ENCODE measurements at places on chromosomes 11 and 22.

- DNase-seq = no peak
These were observed 83.8 kb downstream of the ME3 start for GRCh38 chr11:86588566-86589090.

- DNase-seq = no peak
These were observed 1.1 kb upstream of the APLP2 start for GRCh38 chr11:130068546-130068985.

GRCh38 chr11:19829109-19829837 lies 116.6 kb downstream of the NAV2 start:
- peak; percentile 56 for DNase-seq

DNA sequence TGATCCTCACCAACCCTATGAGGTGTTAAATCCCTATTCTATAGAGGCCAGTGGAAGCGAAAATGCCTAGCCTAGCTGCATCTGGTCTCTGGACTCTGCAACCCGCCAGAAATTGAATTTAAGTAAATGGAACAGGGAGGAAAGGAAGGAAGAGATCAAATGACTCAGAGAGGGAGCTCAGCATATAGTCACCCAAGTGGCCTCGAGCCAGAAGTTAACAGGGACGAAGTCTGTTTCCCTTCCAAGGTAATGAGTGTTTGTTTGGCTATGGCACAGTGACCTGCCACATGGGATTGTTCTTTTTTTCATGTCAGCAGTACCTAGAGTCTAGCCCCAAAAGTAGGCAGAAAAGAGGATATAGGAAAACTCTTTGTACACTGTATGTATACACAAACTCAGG lies 66.3 kb downstream of the PAK1 start:
- DNase-seq = peak; percentile 47

- DNase-seq = no peak
These were observed 8.0 kb downstream of the RBM14 start for GRCh38 chr11:66624450-66624849.

- no peak for DNase-seq
These were observed 27.9 kb downstream of the ATG16L2 start for GRCh38 chr11:72842126-72842525.

GRCh38 chr11:128343135-128343514 lies 244.2 kb downstream of the ETS1 start:
- no peak for DNase-seq

DNA sequence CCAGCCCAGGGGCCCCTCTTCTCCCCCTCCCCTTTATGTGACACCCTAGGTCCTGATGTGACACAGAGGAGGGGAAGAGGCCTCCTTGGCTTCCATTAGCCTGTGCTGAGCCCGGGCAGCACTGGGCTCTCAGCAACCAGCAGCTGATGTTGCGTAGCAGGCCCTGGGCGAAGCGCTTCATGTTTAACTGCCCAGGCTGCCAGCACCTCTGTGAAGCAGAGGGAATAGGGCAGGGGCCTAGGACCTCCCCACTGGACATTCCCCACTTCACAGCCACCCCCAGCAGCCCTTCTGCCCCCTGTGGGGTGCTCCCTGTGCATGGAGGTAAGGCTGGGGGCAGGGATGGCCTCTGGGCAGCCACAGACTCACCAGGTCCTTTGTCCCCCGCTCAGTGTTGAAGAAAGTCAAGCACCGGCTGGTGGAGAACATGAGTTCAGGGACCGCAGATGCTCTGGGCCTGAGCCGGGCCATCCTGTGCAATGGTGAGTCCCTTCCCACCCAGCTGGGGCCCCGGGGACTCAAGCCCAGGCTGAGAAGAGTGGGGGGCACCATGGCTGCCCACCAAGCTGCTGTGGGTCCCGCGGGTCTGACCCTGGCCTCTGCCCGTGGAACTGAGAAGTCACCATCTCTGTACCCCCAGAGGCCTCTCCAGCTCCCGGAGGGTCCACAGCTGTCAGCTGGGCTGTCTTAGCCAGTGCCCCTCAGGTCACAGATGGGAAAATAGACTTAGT lies 11.6 kb downstream of the PICK1 start:
- DNase-seq = no peak

GRCh38 chr11:120973501-120973900 lies 50.4 kb upstream of the TBCEL start:
- no peak for DNase-seq

- no peak for DNase-seq
These were observed 7.3 kb downstream of the CADM1 start for GRCh38 chr11:115496892-115497291.

DNA sequence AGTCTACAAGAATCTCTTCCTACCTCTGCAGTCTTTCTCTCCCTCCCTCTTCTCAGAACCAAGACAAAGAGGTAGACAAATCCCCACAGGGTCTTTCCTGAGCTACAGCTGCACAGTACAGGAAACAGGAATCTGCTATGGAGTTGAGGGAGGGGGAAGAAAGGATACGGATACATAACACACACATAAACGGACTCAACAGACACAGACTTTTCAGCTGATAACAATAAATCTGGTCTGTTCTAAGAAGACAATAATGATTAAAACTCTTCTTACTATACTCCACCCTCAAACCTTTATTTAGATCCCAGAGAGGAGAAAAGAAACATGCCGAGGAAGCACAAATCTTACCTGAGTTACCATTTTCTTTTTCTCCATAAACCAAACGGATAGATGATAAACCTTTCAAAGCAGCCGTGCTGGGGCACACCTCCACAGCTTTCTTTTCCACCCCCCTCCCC lies 122.2 kb downstream of the APOL5 start:
- no peak for DNase-seq

DNA sequence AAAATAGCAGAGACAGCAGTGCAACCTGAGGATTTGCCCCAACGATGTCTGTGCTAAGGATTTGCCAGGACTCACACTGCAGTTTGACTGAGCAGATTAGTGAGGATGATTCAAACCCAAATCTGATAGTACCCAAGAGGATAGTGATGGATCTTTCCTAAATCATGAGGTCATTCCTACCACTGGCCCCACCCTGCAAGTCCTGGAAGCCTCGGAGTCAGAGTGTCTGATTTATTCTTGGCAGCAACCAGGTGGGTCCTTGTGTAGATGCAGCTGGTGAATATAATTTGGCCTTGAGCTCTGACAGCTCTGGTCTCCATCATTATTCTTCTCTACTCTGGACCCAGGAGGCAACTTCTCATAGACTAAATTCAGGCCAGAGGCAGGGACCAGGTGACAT lies 179.3 kb upstream of the RAG2 start:
- no peak for DNase-seq

- no peak for DNase-seq
These were observed 7.7 kb downstream of the TOM1 start for GRCh38 chr22:35307372-35307771.

GRCh38 chr22:30561402-30562189 lies 12.9 kb downstream of the GAL3ST1 start:
- DNase-seq = no peak

DNA sequence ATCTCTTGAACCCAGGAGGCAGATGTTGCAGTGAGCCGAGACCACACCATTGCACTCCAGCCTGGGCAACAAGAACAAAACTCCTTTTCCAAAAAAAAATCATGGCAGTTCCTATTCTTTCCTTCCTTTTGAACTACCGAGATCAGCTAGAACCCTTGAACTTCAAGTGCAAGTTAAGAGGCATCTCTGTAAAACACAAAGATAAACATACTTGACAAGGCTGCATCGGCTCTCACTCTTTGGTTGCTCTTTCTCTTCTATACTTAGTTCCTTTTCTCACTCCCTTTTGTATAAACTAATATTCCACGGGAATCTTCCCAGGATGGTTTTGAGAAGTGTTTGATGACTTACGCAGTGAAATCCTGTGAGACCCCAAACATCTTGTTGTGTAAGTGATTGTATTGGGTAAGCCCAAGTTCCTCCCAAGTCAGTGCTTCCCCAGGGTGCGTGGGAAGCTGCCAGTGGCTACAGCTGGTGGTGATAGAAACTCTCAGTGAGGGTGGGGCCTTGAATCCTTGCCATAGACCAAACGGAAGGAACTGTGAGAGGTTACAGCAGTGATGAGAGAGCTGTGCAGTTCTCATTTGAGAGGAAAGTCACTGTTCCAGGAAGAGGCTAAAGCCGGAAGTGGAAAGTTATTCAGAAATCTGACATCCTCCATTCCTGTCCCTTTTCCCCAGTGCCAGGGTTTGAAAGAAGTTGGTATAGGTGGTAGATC lies 24.1 kb upstream of the CDC42EP2 start:
- DNase-seq = peak; percentile 85

GRCh38 chr11:95367726-95368125 lies 136.7 kb upstream of the SESN3 start:
- DNase-seq = no peak

- peak; percentile 29 for DNase-seq
These were observed at the start of gene GLB1L3 for GRCh38 chr11:134275534-134276395. TSS of gene GLB1L3 (plus strand) at chr11:134276379. CDS start at chr11:134276741, 362 bp downstream.

GRCh38 chr11:47389577-47390421 lies 11.5 kb upstream of the SPI1 start:
- no peak for DNase-seq

- no peak for DNase-seq
These were observed 49.2 kb upstream of the CCDC34 start for GRCh38 chr11:27412192-27412691.

DNA sequence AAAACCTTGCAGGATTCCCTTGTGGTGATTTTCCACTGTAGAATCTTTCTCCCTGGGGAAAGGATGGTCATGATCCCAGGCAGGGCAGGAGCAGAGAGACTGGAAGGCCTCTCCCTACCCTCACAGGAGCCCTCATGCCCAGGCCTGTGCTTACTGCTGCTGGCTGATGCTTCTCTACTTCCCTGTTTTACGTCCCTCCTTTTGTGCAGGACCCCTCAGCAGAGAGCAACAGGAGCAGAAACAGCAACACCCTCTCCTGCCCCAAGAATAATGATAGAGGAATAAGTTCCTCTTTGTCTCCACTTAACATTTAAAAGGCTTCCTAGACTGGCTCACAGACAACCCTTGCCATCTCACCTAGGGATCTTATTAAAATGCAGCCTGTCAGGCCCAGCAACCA lies 3.6 kb downstream of the ISX start:
- no peak for DNase-seq

- DNase-seq = no peak
These were observed 7.6 kb upstream of the GAL3ST1 start for GRCh38 chr22:30582051-30582450.

DNA sequence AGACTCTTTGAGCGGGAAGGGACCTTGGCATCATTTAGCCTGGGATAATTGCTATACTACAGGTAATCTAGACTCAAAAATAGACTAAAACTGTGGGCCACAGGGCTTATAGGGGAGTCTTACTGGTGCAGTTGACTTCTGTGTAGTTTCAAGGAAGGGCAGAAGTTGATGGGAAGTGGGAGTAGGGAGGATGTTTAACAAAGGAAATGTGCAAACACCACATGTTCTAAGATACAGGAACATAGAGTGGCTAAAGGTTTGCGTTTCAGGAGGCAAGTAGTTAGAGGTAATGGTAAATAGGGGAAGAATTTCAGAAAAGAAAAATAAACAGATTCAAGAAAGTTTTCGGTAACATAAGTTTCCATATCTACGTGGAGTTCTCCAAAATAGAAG lies 14.4 kb upstream of the SORL1 start:
- DNase-seq = no peak

DNA sequence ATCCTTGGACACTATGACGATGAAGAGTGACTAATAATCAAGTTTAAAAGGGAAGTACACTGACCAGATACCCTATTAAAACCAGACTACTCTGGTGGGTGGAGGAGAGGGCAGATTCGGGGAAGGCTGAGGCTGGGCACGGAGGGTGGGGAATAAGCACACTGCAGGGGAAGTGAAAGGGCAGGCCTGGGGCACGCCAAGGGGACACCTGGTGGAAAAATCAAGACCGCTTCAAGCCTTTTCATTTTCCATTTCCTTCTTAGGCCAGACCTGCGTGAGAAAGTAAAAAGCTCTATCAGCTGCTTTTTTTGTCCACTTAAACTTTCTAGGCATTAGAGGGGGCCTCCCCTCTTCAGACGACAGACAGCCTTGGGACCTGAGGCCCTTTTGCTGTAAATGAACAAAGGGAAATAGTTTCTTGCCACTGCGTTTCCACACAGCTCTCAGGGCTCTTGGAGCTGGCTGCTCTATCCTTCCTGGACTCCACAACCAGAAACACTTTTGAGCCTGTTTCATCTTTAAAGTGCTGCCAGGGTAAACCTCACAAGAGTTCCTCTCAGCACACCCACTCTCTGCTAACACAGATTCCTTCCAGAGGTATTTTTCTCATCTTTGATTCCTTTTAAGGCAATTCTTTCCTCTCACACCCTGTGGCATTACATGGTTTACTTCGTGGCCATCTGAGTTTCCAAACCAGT lies 25.0 kb upstream of the SERPIND1 start:
- no peak for DNase-seq

GRCh38 chr11:6417907-6418556 lies 862 bp downstream of the APBB1 start:
- DNase-seq = no peak

GRCh38 chr11:70437111-70437784 lies 38.9 kb downstream of the CTTN start:
- no peak for DNase-seq

DNA sequence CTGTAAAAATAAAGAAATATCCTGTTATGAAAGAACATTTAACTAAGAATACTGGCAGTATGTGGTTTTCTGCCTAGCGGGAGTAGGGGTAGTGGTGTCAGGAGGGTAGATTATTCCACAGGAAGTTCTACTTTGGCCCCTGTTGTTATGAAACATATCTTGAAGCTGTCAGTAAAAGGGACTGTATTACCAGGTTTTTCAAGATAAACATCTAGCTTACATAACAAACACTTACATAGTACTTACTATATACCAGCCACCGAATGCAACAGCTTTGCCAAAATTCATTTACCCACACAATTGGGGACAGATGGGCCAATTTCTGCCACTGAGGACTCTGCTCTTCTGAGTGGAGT lies 3.7 kb downstream of the TMEM123 start:
- no peak for DNase-seq

GRCh38 chr11:88329563-88330250 lies 7.8 kb downstream of the CTSC start:
- no peak for DNase-seq
